ENCODE measurements at places on chromosomes 7 and 10.

DNA sequence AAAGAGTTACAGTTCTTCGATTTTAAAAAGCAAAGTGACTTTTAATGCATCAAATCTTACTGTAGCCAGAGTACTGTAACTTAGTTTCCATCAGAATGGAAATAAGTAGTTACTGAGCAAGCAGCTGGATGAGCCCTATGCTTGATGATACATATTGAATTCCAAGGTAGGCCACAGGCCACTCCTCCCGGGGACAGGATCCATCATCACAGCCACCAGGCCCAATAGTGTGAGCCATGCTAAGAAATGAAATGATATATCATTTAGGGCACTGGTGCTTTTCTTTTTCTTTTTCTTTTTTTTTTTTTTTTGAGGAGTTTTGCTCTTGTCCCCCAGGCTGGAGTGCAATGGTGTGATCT, 42.9 kb upstream of the TOMM7 start:
- DNase-seq, result no peak

- DNase-seq, result no peak
Measured at GRCh38 chr10:123868038-123869019, 23.3 kb downstream of the CPXM2 start.

DNA sequence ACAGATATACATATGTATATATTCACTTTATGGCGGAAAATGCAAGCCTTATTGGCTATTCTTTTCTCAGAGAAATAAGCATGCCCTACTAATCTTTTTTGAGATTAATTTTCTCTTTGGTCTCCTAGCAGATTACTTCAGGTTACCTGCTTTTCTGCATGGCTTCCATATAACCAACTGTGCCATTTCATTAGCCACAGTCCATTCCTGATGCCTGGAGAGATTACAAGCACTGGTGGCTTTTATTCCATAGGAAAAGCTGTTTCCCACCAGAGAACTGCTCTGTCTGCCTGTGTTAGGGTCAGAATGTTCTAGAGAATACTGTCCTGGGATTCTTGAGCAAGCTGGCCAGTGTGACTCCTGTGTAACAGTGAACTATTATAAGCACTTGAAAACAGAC, 59.8 kb downstream of the LRRN3 start:
- no peak for DNase-seq

- DNase-seq, result no peak
Measured at GRCh38 chr10:26448706-26449435, 10.7 kb downstream of the APBB1IP start.

GRCh38 chr10:593016-593415, 96.5 kb downstream of the DIP2C start:
- DNase-seq, result no peak
